ENCODE measurements at places on chromosomes 2 and 18.

- DNase-seq, result no peak
These were observed 83.4 kb downstream of the TTN start for GRCh38 chr2:178723786-178724346.

- no peak for DNase-seq
These were observed 3.9 kb downstream of the INPP5D start for GRCh38 chr2:233063976-233064411.

DNA sequence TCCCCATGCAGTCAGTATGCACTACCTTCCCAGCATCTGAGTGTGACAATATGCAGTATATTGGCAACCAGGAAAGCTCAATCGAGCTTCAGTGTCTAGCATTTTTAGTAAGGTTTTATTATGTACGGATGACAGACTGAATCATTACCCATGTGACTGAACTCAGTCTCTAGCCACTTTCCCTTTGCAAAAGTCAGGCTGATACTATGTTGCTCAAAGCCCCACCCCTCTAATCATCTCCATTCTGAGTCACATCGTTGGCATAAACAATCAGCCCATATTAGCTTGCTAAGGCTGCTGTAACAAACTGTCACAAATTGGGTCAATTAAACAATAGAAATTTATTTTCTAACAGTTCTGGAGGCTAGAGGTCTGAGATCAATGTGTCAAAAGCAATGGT is 25.8 kb upstream of the SRD5A2 start:
- no peak for DNase-seq

DNA sequence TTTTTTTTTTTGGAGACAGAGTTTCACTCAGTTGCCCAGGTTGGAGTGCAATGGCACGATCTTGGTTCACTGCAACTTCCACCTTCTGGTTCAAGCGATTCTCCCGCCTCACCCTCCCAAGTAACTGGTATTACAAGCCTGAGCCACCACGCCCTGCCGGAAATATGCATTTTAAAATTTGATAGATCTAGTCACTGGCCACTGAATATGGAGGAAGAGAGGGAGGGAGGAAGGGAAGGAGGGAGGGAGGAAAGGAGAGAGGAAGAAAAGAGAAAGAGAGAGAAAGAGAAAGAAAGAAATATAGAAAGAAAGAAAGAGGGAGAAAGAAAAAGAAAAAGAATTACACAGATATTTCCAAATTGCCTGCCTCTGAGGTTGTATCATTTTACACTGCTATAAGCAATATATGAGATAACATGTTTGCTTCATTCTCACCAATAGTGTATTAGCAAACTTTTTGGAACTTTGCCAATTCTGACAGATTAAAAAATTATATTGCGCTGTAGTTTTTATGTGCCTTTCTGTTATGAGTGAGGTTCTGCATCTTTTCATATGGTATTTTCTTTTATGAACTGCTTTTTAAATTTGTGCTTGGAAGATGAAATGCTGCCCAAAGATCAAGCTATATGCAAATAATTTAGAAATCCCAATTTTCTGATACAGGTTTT is 161.2 kb upstream of the MAP3K20 start:
- DNase-seq, result no peak

DNA sequence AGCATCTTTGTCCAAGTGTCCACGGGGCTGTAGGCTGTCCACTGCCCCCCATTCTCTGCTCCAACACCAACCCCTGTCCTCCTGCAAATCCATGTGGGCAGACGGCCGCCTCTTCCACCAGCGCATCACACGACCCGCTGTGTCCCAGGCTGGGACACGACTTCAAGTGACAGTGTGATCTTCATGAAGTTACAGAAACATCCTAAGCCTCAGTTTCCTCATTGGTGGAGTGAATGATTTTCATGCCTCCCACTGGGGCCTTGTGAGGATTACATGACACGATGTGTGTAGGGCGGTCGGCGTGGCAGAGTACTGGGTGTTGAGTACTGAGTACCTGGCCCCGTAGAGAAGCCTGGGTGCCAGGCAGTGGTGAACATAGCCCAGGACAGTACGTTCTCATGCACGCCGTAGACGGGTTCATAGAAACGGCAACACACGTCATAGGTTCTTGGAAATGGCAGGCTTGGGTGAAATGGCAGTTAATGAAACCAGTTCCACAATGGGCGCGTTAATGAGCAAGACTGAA is 9.3 kb upstream of the ALLC start:
- DNase-seq, result no peak

DNA sequence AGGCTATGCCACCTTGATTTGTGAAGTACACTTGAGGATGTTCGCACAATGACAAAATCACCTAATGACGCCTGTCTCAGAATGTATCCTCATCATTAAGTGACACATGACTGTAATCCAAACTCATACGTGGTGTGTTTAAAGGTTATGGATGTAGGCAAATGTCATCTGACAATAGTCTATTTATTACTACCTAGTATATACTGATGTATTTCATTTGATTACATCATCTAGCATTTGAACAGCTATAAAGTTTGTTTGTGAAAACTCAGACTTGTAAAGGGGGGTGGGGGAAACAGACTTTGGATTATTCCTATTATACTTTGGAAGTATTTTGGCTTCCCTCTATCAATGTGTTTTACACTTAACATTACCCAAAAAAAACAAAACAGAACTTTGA is 129.9 kb downstream of the TANC1 start:
- DNase-seq, result no peak

DNA sequence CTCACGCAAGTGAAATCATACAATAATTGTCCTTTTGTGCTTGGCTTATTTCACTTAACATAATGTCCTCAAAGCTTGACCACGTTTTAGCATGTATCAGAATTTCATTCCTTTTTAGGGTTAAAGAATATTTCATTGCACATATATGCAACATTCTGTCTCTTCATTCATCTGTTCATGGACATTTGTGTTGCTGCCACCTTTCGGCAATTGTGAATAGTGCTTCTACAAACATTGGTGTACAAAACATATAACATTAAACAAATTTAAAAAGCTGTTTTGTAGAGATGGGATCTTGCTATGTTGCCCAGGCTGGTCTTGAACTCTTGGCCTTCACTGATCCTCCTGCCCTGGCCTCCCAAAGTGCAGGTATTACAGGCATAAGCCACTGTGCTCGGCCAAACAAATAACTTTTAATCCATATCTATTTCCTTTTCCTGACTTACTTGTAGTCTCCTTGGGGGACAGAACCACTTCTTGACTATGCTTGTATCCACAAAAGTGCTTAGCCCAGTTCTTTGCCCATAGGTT is 209.3 kb downstream of the SLC4A3 start:
- DNase-seq, result no peak
